ENCODE measurements at places on chromosomes 1 and 21.

- no peak for DNase-seq
These were observed 37.6 kb downstream of the ALG6 start for GRCh38 chr1:63405021-63405420.

DNA sequence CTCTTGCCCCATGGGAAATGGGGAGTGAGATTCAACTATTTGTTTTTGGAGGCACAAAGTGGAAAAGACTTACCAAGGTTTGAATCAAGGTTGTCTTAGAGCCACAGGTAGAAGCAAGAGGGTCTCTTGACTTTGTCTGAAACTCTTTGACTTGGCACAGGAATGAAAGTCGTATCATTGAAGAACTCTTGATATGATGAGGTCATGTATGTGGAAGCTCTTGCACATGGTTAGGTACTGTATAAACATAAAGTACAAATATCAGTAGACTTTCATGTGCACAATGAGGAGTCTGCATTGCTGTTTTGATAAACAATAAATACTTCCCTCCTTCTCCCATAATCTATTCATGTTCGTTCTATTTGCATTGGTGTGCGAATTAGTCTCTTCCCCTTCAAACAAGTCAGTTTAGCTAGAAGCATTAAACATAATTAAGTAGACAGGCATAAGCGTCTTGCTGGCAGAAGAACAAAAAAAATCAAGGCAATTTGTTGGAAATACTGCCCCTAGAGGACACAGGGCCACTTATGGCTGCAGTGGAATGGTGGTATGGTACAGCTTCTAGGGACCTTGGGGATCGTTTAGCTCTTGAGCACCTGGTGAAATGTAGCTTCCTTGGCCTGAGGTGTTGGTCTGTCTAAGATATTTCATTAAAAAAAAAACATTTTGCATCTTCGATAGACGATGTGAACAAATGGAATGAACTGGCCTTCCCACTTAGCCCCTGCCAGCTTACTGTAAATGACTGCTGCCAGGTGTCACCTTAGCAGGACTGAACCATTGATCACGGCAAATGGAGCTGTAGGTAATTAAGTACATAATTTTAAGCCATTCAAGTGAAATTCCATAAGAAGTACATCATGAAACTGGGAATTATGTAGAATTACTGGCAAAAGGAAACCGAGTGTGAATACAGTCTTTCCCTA lies 218.0 kb upstream of the GALNT2 start:
- peak; percentile 92 for DNase-seq

GRCh38 chr1:234750922-234751627 lies 141.1 kb upstream of the IRF2BP2 start:
- DNase-seq = no peak

DNA sequence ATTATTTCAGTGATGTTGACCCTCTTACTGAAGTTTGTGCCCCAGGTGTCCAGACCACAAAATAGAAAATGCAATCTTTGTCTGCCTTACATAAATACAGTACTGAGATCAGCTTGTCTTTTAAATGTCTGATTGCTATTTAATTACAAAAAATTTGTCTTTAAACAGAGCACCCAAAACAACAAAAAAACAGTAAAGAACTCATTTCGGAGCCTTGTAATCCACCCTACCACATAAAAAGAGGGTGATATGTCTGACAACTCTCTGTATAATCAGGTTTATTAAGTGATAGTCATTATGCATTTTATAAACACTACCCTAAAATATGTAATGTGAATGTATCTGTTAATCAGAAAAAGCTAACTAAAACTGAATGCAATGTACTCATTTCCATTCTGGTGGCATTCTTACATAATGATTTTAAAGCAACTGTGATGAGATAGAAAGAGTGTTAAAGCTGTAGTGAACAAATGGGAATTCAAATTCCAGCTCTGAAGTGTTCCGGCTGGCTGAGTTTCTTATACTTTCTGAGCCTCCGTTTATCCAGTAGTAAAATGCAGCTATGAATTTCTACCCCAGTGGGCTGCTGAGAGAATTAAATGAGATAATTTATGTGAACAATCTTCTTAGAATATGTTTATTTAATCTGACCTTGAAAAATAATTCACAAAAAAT lies 486.6 kb downstream of the USP25 start:
- no peak for DNase-seq

GRCh38 chr1:207981976-207982375 lies 71.1 kb upstream of the CD34 start:
- DNase-seq = no peak

GRCh38 chr1:14486401-14487201 lies 111.9 kb upstream of the KAZN start:
- DNase-seq = no peak

- DNase-seq = no peak
These were observed 12.5 kb downstream of the CD52 start for GRCh38 chr1:26330276-26330675.

GRCh38 chr1:238674316-238674715 lies 712.1 kb upstream of the CHRM3 start:
- DNase-seq = no peak

- no peak for DNase-seq
These were observed 422.7 kb downstream of the MATN1 start for GRCh38 chr1:30300669-30301068.

DNA sequence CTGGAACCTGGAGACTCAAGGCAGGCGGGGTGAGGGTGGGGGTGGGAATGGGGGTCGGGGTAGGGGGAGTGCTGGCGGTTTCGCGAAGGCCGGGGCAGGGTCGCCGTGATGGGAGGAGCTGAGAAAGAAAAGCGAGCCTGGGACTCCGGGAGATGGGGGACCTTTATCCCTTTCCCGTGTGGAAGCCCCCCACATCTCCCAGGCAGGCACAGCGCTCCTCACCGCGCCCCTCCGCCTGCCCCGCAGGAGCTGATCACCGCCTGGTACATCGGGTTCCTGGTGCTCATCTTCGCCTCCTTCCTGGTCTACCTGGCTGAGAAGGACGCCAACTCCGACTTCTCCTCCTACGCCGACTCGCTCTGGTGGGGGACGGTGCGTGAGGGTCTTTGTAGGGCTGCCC lies 35.5 kb downstream of the KCNQ4 start:
- DNase-seq = no peak

DNA sequence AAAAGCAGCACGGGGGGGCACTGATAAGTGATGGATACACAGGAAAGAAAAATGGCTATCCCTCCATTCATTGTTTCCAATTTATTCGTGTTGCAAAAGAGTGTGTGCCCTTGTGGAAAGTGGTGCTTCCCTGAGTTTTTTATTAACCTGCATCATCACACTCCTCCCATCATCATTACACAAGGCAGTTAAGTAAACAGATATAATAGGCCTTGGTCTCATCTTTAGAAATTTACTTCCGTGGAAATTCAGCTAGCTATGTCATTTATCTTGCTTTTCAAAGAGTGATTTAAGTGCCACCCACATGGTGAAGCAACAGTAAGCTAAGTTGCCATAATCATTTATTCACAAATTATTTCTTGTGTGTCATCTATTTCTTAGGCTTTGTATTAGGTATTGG lies 473.3 kb downstream of the NEGR1 start:
- no peak for DNase-seq

DNA sequence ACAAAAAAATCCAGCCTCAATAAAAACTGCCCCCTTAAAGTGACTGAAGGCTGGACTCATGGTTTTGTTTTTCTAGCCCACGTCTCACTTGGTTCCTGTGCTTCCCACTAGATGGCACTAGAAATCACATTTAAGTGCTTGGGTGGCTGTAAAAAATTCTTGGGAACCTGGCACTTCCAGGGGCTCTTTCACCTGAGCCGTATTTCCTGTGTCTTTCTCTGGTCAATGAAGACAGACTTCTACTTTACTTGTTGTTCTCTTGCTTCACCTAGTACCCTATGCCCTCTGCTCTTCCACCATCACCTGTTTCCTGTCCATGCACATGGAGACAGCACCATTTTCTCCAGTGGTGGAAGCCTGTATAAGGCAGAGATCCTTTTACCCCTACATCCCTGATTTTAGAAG lies 20.0 kb downstream of the METTL13 start:
- DNase-seq = peak; percentile 18

DNA sequence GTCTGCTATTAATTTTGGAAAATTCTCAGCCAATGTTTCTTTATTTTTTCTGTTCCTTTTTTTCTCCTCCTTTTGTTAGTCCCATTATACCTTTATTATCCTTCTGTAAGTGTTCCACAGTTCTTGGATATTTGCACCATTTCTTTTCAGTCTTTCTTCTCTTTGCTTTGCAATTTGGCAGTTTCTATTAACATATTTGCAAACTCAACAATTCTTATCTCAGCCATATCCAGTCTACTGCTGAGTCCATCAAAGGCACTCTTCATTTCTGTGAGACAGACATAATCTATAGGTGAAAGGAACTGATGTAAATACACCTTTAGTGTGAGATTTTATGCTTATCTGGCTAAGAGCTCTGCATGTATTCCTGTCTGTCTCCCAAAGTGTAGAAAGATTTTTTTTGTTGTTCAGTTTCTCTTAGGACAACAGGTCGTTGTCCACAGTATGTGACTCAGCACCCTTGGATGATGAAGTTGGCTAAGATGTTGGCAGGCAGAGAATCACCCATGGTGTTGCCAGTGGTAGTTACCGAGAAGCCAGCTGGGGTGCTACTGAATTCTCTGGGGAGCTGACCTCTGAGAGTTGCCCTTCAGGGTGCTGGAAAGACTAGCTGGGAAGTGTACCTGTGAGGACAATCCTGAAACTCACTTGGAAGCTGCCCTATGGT lies 38.4 kb downstream of the LEPR start:
- DNase-seq = no peak

DNA sequence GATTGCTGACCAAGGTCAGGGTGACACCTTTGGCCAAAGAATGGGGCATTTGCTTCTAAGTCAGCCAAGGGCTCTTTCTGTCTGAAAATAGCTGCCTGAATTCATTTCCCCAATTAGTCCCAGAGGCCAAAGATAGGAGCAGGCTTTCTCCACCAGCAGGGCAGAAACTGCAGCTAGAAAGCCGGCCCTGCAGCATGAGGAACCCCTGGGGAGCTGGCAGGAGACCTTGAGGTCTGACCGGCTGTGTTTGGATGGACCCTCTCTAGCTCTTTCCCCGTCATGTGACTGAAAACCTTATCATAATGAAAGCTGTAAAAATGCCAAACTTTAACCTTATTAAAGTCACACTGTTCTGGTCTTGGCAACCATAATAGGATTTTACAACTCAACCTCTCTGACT lies 93.4 kb downstream of the CD58 start:
- DNase-seq = no peak

- DNase-seq = no peak
These were observed 161.6 kb upstream of the KCNJ15 start for GRCh38 chr21:38095220-38095619.

GRCh38 chr21:8988696-8989095 lies 1532.7 kb upstream of the TPTE start:
- DNase-seq = no peak

GRCh38 chr1:218284377-218284916 lies 646 bp upstream of the RRP15 start:
- no peak for DNase-seq

DNA sequence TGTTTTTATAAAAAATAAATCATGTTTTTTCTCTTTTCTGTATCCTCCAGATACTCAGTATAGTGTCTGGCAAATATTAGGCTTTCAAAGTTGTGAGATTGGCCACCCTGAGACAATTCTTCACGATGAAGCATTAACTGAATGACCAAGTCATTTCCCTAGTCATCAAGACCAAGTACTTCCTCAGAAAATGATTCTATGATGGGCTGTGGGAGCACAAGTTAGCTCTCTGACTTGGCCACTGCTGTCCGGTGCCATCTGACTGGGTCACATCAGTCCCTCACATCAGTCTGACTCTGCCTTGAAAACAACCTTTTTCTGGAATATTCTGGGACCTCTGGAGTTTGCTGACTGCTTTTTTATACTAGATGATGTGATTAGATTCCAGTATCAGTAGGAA lies 13.5 kb upstream of the YRDC start:
- DNase-seq = no peak

DNA sequence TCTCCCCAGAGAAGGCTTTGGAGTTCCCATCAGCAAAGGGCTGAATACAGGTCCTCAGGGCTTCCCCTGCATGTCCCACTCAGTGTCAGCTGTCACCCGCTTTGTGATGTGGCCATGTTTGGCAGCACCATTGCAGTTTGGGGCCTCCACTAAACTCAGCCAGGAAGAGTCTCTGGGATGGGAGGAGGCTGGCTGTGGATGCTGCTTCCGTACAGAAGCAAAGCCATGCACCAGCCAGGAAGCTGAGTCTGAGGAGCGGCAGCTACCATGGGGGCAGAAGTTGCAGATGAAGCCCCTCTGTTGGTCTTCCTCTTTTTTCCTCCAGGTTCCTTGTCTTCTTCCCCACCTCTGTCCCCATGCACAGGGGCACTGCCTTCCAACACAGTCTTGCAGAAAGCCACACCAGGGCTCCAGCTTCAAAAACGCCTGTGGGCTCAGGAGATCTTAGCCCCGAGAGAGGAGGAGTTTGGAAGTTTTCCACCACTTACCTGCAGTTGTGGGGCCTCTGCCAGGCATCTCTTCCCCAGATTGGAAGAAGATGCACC lies 416.8 kb downstream of the NPHP4 start:
- no peak for DNase-seq

GRCh38 chr21:33299181-33299752 lies 25.5 kb upstream of the IFNAR1 start:
- DNase-seq = no peak

- no peak for DNase-seq
These were observed 241.6 kb upstream of the C1orf105 start for GRCh38 chr1:172178886-172179285.

GRCh38 chr1:168498159-168498631 lies 45.6 kb downstream of the XCL2 start:
- peak; percentile 24 for DNase-seq

GRCh38 chr1:20125100-20125499 lies 5.8 kb upstream of the PLA2G2D start:
- no peak for DNase-seq

DNA sequence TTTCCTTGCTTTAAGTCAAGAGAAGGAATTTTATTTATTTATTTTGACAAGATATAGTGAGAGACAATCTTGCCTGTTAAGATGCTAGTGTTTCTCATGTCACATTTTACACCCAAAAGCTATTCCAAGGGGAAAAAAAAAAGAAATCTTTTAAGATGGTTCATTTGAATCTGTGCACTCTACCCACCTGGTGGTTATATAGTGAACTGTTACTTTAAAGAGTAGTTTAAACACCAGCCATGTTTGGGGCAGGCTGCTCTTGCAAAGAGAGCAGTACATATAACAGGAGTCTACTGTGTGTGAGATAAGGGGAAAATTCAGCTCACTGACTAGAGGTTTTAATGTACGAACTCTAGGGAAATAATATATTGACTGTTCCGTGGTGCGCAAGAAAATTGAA lies 3.3 kb upstream of the ELAVL4 start:
- peak; percentile 50 for DNase-seq

Data from NCI-H1436 (cell line).